Effector CD4-positive, alpha-beta T cell (primary cell): ENCODE measurements at places on chromosomes 7 and 10.

GRCh38 chr7:106068986-106069385 lies 43.1 kb downstream of the SYPL1 start:
- DNase-seq: no peak

DNA sequence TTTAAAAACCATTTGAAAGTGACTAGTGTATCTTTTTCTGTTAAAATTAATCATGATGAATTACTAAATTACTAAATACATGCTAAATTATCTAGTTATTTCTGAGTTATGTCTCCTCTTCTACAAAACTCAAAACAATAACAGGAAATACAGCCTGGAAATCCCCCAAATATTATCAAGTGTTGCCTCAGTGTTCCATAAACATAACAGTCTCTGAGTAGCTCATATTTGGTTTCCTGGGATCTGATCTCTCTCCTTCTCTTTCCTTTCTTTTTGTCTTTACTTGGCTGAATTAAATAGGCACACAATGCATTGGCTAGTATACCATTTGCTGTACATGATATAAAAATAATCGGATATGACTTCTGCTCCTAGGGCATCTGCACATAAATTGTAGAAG lies 277.6 kb upstream of the IGFBP3 start:
- no peak for DNase-seq

DNA sequence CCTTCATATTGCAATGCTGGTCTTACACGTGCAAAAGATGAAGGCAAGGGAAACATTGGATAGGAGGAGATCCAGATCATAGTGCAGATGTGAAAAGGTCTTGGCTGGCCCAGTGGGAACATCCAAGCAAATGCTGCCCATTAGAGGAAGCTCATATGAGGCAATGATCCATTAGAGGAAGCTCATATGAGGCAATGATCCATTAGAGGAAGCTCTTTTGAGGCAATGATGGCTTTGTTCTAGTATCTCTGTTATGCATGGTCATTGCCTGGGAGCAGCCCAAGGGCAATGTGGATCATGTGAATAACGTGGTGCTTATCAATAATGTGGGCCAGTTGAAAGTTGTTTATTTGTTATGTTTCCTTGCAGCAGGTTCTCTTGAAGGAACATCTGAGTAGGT lies 37.8 kb downstream of the STEAP4 start:
- no peak for DNase-seq

DNA sequence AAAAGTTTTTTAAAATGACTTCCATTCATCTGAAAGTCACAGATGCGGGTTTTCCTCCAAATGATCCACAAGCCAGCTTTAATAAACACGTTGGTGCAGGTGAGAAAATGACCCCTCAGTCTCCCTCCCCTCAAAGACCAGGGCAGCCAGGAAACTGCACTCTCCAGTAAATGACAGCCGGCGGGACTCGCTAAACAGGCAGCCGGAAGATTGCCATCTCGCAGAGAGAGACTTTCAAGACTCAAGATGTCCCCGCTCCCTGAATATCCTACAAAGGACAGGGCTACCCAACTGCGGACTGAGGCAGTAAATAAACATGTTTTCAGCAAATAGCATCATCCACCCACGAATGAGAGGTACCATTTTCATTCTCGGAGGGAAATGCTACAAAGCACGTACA lies 116.8 kb downstream of the DIP2C start:
- DNase-seq: no peak

- DNase-seq: no peak
Measured at GRCh38 chr7:55179931-55180682, 161.3 kb downstream of the EGFR start.

- no peak for DNase-seq
Measured at GRCh38 chr7:137978464-137979237, 23.2 kb downstream of the CREB3L2 start.

DNA sequence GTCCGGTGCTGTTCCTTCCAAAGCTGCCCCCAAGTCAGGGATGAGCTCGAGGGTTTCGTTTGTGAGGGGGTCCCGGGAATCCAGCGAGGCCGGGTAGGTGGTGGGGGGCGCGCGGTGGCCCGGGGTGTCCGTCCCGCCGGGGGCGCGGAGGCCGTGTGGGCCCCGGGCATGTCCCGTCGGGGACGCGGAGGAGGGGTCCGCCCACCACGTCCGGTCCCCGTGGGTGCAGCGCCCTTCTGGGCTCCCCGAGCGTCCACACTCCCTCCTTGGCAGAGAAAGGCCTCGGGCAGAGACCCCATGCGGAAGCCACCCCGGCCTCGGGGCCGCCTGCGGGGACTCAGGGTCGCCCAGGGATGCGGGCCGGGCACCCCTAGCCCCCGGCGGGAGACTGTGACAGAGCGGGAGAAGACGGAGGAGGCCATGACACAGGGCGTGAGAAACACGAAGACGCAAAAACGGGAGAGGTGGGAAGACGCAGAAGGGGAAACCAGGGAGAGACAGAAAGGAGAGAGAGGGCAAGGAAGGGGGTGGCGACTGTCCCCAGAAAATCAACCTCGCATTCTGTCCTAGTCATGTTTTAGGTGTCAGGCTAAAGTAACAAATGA lies 640 bp upstream of the ZNF425 start:
- DNase-seq: peak; percentile 37

GRCh38 chr10:68796605-68797004 lies 30.7 kb upstream of the STOX1 start:
- no peak for DNase-seq

GRCh38 chr7:12287901-12288300 lies 76.8 kb downstream of the TMEM106B start:
- no peak for DNase-seq

- no peak for DNase-seq
Measured at GRCh38 chr10:82565197-82565575, 690.2 kb downstream of the NRG3 start.

- no peak for DNase-seq
Measured at GRCh38 chr7:37220664-37221063, 228.0 kb downstream of the ELMO1 start.

DNA sequence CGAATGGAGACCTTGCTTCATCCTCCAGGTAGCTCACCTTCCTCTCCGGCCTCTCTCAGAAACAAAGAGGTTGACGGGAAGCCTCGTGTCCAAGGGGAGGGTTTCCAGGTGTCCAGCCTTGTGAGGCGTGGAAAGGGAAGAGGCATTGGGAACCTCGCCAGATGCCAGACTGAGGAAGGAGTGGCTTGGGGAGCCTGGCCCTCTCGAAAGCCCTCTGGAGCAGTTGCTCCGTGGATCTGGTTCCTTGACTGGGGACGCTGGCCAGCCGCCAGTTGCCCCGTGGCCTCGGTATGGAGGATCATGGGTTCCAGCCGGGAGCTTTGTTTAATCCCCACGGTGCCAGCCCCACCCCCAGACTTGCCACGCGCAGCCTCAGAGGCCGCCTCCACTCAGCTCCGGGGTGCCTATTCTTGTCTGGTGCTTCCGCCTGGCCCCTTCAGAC lies 30.3 kb upstream of the SUN1 start:
- DNase-seq: no peak

GRCh38 chr10:87578160-87578841 lies 73.6 kb downstream of the MINPP1 start:
- no peak for DNase-seq

GRCh38 chr7:100720671-100721504 lies 620 bp downstream of the EPO start:
- DNase-seq: no peak

GRCh38 chr10:73485320-73485719 lies 10.5 kb downstream of the PPP3CB start:
- no peak for DNase-seq

DNA sequence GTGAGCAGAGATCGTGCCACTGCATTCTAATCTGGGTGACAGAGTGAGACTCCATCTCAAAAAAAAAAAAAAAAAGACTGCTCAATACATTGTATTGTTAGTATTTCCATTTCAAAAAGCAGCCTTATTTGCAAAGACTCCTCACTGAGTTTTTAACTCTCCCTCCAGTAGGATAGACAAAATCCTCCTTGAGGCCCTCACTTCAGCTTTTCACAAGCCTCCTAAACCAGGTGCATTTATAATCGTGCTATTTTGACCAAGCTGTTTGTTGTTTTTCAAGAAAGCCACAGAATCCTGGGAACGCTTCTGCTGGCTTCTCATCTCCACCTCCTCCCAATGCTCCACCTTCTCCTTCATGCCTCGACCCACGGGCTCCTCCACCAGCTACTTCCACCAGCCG lies 6.3 kb upstream of the DDIT4 start:
- no peak for DNase-seq

GRCh38 chr7:114086914-114087652 lies 168.3 kb upstream of the PPP1R3A start:
- DNase-seq: no peak

GRCh38 chr10:89351780-89352597 lies 24.2 kb downstream of the IFIT3 start:
- DNase-seq: no peak

DNA sequence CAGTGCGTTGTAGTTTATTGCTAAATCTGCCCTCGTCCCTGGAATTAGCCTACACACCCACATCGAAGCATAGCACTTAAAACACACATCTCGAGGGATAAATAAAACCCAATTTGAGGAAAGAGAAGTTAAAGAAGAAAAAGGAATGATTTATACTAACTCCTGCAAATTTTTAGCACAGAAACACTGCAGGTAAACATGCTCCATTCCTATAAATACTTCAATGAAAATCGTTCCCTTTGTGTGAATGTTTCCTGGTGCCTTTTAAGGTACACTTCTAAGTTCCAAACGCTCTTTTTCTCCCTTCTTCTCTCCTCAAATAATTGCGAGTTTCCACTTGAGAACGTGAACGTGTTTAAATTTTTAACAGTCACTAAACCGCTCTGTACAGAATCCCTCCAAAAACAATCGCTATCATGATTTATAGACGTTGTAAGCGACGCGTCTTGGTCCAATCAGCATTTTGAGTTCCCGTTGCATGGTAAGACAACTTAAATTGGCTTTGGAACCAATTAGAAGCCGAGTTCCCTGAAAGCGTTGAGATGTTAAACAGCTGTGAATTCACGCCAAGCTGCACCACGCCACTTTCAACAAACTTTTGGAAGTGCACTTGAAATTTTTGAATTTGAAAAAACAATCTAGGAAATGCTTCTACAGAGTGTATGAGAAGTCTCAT lies 12.5 kb upstream of the EBLN1 start:
- peak; percentile 15 for DNase-seq

DNA sequence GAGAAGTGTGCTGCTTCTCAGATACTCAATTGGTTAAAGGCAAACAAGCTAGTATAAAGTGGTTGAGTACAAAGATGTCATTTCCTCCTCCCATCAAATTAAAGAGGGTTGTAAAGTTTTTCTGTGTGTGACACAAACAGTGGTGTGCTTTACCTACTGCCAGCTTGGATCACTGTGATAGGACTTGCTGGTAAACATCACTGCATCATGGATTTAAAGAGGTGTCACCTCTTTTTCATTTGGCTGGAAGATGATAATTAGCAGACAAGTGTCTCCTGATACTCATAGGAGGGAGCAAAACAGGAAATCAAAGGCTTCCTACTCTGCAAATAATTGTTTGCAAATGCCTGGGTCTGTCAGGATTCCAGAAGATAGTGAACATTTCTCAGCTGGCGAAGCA lies 200.5 kb downstream of the MDFIC start:
- no peak for DNase-seq

- no peak for DNase-seq
Measured at GRCh38 chr10:62512732-62513475, 138.7 kb downstream of the ZNF365 start.

DNA sequence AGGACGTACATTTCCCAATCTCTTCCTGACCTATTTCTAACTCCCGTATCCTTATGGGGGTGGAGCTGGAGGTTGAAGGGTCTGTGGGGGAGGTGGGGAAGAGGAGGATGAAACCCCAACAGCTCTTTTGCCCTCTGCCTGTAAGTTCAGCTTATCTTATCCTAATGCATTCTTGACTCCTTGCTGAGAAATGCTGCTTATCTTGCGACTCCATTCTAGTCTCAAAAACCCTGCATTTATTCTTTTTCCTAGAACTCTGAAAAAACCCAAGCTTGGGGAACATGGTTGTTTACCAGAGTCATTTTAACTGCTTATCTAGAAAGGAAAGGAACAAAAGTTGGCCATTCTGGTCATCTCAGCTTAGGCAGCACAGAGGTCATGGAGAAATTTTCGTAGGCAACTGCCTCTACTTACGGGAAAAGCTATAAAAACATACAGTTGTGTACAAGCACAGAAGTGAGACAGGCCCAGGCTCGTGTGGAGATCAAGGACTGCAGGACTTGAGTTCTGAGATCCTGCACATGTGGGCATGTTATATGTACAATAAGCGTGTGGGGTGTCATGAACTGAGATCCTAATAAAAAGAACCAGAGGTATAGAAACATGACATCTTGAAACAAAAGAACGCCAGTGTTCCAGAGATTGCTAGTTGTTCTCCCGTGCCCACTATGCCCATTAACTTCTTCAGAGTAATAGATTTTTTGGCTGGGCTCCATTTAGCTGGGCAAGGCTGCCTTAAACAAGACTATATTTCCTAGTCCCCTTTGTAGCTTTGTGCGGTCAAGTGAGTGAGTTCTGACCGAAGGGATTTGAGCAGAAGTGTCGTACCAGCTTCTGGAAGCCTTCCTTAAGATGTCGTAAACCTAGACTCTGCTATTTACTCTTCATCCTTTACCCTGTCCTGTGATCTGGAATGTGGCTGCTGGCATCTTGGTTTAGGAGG lies 9.6 kb downstream of the INMT start:
- DNase-seq: no peak

DNA sequence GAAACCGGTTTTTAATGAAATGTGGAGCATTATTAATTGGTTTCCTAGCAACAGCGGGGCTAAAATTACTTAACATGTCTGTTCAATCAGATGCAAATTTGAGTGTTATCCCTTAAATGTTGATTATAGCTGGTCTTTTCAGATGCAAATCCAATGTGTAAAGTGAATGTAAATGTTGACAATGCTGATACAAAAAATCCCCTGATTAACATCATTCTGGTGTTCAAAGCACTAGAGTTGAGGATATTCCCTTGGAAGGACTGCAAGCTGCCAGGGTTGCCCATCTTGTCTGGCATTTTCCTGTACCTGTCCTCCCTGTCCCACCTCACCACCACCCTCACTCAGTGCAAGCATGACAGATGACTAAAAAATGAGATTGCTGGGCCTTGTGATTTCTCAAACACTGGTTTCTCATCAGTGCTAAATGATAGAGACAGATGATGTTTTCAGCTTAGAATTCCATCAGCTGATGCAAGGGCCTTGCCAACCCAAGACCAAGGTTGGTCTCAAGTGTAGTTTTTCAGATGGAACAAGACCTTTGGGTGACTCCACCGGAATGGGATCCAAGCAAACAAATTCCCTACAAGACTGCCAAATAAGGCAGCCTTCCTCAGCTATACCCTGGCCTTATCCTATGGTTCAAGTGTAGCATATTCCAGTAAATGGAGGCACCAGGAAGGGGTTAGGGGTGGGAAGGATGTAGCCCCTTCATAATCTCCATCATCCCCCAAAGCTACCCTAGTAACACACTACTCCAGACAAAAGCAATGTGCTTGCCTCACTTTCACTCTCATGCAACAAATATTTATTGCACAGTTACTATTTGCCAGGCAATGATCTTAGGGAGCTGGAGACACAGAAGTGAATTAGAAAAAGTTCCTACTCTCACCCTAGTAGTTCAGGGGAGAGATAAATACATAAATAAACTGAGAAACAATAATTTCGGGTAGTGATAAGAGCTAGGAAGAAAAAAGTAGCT lies 54.9 kb downstream of the JAZF1 start:
- DNase-seq: no peak
